ENCODE measurements at places on chromosomes 4 and X.
A peak's percentile ranks its signal among the peaks of the same experiment; 100 is the strongest.

DNA sequence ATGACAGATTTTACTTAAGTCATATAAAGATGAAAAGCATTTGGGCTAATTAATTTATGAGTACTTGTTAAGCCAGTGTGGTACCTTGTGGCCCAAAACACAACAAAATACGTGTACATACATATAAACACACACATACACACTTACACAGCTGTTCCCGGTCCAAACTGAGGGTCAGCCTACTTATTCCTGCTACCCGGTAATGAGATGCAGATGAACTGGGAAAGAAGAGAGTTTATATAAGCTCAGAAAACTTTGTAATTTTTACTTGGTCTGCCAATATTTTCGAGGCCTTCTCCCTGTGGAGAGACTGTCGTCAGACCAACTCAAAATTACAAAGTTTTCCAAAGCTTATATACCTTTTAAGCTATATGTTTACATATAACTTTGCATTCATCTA is 25.8 kb upstream of the PBDC1 start:
- DNase-seq, result no peak

DNA sequence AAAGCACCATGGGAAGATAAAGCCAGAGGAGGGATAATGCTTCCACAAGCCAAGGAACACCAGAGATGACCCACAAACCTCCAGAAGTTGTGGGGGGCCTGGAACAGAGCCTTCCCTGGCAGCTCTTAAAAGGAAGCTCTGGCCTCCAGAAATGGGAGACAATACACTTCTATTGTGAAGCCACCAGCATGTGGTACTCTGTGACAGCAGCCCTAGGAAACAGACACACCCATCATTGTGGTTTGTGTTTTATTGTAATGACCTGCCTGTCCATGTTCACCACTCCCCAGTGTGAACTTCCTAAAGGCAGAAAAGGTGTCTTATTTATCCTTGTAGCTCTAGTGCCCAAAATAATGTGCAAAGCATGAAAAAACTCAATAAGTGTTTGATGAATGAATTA is 264.1 kb upstream of the GATB start:
- no peak for DNase-seq

GRCh38 chrX:40513012-40513411 is 67.8 kb upstream of the ATP6AP2 start:
- DNase-seq, result peak; percentile 72

DNA sequence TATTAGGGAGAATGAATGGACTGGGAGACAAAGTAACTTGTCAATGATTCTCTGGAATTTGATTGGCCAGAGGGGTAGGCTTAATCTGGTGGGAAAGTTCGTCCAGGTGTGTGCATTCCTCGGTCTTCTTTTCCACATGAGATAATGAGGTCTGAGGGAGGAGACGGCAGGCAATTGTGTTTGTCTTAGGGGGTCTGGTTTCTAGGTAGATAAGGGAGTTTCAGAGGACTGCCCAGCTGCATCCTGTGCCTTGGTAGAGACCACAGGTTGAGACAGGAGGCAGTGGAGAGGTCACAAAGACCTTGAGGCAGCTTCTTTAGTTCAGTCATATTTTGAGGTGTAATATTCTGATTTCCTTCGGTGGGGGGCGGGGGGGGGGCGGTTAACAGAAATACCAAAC is 4.3 kb downstream of the MGST2 start:
- DNase-seq, result no peak

DNA sequence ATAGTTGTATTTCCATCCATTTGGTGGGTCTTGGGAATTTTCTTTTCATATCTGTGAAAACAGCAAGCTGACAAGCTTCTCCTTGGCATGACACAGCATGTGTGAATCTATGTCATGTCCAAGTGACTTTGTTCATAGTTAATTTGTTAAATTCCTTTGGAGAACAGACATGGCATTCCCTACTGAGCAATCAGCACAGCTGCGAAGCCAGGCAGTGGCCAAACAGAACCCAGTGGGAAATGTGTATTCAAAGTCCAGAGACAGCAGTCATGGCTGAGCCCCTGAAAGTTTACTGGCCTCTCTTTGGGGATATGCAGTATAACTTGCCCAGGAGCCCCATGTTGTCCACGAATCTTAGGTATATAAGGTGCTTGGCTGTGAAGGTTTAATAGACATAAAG is 474.7 kb downstream of the NKX6-1 start:
- DNase-seq, result no peak

GRCh38 chr4:83009529-83009928 is 1.1 kb downstream of the LIN54 start:
- DNase-seq, result no peak

DNA sequence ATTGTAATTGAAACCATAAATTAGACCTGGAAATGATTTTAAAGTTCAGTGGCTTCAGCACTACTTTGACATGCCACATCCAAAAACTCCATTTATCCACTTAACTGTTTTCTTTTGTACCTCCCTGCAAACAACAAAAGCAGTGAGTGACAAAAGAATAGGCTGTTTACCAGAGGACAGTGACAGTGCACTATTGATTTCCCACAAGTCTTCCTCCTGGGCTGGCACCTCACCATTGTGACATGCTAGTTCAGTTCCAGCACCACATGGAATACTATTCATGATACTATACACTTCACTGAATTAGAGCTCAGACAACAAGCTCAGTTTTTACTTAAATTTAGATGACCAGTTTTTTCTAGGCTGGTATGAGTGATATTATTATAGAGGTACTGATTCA is 29.3 kb downstream of the MOSPD2 start:
- DNase-seq, result no peak

- DNase-seq, result no peak
These were observed 195.2 kb upstream of the C1QTNF7 start for GRCh38 chr4:15232366-15233263.

All from suppressor macrophage (primary cell).